CD4-positive, alpha-beta T cell treated with Interleukin-6 for 4 hours (primary cell): ENCODE measurements at places on chromosomes 11 and 22.

GRCh38 chr11:110305169-110306018 lies 9.0 kb upstream of the RDX start:
- no peak for DNase-seq

- DNase-seq, result no peak
Observed at GRCh38 chr22:47292546-47293320, 530.3 kb downstream of the TBC1D22A start.

DNA sequence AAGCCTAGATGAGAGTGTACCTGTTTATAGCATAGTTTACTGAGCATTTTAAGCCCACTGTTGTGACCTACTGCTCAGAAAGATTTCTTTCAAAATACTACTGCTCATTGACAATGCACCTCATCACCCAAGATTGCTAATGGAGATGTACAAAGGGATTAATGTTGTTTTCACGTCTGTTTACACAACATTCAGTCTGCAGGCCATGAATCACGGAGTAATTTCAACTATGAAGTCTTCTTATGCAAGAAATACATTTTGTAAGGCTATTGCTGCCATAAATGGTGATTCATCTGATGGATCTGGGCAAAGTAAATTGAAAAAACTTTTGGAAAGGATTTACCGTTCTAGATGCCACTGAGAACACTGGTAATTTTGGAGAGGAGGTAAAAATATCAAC lies 112.9 kb downstream of the KIF18A start:
- no peak for DNase-seq

DNA sequence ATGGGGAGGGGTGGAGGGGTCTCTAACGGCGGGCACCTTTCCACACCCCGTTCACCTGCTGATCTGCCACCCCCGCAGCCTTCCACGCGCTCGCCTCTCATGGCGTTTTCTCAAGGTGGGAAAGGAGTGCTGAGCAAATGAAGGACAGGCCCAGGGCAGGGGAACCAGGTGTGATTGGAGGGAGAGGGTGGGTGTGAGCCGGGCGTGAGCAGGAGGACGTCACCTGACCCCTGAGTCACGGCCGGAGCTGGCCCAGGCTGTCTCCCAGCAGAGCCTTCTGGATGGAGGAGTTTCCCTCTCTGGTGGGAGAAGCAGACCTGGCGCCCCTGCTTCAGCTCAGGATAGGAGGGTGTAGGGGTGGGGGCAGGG lies 14.0 kb upstream of the ARHGAP8 start:
- DNase-seq, result no peak

GRCh38 chr11:93225662-93226061 lies 27.9 kb upstream of the SLC36A4 start:
- DNase-seq, result no peak

DNA sequence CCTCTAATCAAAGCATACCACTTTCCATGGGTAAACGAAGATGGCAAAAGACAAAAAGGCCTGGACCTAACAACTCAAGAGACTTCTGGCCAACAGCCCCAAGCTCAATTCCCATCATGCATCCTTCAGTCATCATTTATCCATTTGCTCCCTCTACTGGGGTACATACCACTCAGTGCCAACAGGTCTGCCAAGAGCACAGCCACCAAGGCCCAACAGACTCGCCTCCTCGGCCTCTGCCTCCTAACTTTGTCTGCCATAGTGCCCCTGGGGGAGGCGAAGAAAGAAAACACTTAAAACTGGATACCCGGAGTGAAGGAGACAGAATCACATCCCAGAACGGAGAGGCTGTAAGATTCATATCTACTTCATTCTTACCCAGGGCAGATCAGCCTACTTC lies 1.1 kb downstream of the HYOU1 start:
- no peak for DNase-seq

DNA sequence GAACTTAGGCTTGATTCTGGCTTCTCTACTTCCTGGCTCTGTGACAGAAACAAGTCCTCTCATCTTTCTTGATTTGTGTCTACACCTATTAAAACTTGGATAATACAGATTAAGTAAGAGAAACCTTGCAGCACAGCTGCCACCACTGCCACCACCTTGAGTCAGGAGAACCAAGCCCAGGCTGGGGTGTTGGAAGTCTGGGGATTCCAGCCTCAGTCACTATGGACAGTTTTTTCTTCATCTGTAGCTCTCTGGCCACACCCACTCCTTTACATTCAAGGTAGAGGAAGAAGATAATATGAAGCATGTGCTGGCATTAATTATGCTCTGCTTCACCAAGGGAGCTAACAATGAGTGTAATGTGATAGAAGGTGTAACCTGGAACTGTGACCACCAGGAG lies 75.7 kb downstream of the RELT start:
- no peak for DNase-seq

DNA sequence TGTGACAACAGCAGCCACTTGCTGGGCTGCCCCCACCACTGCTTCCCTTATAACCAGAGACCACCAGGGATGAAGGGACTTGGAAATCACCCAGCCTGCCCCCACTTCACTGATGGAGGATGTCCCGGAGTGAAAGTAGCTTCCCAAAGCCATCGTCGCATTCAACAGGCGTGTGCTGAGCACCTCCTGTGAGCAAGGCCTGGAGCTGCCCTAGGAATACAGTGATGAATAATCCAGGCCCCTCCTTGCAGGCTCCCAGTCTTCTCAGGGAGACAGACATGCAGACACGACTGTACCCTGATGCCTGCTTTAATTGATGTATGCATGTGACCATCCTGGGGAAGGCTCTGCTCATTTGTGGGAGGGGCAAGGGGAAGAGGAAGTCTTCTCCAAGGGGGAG lies 22.6 kb downstream of the PTPN5 start:
- DNase-seq, result no peak

GRCh38 chr11:97683733-97684132 lies 1293.9 kb downstream of the JRKL start:
- DNase-seq, result no peak
